ENCODE measurements at places on chromosomes 6 and 20.

DNA sequence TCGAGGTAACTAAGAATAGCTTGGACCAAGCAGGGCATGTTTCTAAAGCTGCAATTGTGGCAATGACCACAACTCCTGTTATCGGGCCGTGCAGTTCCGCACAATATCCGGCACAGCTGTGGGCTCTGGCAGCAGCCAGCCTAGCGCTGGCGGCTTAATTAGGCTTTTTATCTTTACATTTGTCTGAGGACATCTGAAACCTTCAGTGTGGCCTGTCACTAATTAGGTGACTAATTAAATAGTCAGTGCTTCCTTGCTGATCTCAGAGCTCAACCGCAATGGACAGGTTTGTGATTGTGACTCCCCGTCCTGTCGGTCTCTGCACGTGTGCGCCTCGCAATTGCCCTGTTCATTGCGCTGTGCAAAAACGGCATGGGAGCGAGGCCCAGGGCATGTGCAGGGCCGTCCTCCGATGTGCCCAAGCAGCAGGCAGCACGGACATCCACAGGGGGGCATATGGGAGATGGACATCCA is 134.8 kb upstream of the INSM1 start:
- no peak for DNase-seq

DNA sequence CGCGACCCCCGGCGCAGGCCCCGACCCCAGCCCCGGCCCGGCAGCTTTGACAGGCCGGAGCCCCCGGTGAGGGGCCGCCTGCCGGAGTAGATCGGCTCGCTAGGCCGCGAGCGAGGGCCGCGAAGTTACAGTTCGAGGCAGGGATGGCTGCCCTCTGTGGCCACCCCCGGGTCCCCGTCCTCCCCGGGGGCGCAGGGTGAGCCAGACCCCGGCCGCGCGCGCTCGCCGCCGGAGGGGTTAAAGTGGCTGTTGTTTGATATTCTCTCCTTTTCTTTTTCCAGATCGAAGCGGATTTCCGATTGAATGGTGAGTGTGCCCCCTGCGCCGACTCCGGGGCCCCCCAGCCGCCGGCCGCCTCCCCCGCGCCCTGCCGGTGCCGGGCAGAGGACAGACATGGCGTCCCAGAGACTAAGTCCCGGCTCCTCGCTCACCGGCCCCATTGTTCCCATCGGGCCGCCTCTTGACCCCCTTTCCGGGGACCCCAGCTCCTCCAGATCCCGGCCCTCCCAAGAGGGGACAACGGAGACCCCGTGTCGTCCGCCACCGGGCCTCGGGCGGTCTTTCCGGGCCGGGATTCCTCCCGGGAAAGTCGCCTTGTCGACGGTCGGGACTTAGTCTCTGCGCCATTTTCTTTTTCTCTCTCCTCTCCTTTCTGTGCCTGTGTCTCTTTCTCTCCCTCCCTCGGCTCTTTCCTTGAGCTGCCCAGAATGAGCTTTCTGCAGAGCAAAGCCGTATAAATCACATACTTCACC is 704 bp downstream of the TOP1 start:
- DNase-seq, result peak; percentile 38

DNA sequence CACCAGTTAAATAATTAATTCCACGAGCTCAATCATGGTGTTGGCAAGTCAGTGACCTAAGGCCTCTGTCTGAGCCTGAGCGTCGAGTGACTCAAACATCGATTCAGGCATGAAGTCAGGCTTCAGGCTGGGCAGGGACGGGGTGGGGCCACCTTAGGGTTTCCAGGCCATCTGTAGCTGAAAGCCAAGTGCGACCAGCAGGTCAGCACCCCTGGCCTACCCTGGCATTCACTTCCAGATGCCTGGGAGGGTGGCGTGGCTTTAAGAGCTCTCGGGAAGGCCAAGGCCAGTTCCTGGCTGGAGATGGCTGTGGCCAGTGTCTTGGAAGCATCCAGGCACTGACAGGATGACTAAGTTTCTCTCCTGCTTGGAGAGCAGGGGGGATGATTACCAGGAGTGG is 113.4 kb downstream of the DACT2 start:
- no peak for DNase-seq

DNA sequence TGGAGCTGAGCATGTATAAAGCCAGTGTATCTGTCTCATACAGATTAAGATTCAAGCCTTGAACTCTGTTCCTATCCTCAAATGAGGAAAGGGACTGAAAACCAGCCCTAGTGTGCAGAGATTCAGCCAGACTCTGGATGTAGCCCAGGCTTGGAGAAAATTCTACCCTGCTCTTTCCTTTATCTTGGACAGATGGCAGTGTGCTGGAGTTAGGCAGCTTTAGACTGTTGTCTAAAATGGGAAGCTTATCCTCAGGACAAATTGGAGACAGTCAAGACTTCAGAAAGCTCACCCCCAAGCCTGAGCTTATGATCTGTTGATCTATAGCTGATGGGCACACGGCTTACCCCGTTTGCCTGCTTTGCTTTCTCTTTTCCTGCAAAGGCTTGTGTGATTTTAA is 1057.6 kb downstream of the KIF16B start:
- no peak for DNase-seq

GRCh38 chr6:21164768-21165326 is 428.7 kb upstream of the SOX4 start:
- no peak for DNase-seq

DNA sequence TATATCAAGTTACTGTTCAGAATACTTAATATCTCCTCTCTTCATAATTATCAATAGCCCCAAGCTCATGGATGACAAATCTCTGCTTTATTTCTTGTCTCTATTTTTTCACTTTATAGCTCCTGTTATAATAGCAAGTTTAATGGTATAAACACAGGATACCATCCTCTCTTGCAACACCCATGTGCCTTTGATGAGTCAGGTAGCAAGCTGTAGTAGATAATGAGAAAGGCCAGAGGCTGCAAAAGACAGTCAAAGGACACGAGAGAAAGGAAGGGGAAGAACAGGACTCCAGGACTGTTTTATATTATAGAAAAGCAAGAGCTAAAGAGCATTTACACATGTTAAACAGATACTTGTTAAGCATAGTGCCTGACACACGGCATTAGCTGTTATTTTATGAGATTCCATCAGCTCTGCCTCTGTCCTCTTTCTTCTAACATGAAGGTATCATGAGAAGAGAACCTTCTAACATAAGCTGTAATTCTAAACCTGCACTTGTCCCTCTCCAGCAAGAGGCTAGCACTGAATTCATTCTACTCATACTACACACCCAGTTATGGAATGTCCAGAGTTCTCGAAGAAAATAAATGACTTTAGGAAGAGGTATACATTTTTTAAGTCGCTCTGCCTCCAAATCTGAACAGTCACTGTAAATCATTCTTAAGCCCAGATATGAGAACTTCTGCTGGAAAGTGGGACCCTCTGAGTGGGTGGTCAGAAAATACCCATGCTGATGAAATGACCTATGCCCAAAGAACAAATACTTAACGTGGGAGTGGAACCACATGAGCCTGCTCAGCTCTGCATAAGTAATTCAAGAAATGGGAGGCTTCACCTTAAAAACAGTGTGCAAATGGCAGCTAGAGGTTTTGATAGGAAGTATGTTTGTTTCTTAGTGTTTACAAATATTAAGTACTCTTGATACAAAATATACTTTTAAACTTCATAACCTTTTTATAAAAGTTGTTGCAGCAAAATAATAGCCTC is 45.0 kb downstream of the NT5E start:
- DNase-seq, result no peak

GRCh38 chr20:48769069-48769983 is 58.5 kb downstream of the PREX1 start:
- DNase-seq, result peak; percentile 93

GRCh38 chr6:130453230-130453629 is 87.4 kb downstream of the TMEM200A start:
- DNase-seq, result no peak

- DNase-seq, result no peak
Observed at GRCh38 chr6:53888931-53889330, 94.1 kb downstream of the LRRC1 start.

GRCh38 chr20:54339093-54339492 is 131.2 kb downstream of the PFDN4 start:
- DNase-seq, result no peak

DNA sequence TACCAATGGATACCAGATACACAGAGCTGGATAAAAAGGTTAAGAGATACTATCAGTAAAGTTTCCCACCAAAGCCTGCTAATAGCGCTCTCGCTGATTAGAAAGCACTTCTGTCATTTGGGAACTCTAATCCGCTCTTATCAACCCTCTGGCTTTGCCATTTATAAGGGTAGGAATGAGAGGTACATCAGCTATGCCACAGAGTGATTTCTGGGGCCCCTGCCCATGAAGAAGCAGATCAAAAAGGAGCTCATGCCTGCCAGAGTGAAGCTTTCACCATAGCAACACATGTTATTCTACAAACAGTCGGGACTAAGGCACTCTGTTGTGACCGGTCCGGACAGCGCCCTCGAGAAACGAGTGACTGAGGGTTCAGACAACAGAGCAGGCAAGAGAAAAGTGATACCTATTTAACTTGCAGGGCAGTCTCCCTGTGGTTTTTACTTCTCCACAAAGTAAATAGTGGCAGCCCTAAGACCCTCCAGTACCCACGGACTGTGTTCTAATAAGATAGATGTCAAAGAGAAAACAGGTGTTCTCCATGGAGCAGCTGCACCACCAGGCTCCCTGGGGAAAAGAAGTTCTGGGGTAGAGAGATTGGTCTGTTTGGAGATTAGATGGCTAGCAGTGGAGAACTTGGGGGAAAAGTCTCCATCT is 5.6 kb downstream of the TRAM2 start:
- no peak for DNase-seq

GRCh38 chr6:137957471-137957870 is 90.4 kb downstream of the TNFAIP3 start:
- no peak for DNase-seq

DNA sequence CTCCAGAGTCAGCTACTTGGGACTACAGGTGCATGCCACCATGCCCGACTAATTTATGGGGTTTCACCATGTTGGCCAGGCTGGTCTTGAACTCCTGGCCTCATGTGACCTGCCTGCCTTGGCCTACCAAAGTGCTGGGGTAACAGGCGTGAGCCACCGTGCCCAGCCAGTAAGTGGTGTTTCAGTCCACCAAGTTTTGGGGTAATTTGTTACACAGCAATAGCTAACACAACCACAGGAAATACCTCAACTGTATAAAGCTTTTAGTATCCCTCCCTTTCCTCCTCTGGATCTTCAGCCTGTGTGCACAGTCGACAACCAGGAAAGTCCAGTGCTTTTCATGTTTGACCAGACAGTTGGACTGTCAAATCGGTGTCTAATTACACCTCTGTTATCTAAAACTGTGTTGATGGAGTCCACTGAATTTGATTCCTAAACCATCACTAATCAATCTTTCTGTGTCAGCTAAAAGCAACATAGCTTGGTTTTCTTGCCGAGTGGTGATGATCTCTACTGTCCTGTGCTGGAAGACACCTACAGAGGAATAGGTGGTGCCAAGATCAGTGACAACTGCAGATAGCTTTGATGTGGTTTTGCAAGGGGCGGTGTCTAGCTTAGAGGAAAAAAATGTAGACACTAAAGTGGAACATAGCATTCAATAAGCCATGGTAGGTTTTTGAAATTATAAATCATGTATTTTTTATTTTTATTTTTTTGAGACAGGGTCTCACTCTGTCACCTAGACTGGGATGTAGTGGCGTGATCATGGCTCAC is 22.2 kb upstream of the ZBTB2 start:
- DNase-seq, result peak; percentile 59

DNA sequence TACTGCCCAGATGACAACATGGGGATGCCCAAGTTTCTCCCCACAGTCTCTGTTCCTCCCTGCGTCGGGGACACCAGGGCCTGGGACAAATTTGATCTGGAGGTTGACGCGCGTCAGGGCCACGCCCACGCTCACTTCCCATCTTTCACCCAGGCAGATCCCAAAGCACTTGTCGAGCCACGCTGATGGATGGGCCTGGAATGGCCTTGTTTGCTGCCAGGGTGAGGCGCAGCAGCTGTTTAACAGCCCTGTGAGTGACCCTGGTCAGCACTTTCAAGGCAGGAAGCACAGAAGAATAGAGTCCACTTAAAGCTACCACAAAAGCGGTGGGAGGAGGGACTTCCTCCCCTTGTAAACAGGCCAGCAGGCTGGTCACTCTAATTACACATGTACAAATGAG is 324.7 kb upstream of the JARID2 start:
- DNase-seq, result no peak

GRCh38 chr20:3532089-3532615 is 61.3 kb downstream of the ATRN start:
- no peak for DNase-seq

DNA sequence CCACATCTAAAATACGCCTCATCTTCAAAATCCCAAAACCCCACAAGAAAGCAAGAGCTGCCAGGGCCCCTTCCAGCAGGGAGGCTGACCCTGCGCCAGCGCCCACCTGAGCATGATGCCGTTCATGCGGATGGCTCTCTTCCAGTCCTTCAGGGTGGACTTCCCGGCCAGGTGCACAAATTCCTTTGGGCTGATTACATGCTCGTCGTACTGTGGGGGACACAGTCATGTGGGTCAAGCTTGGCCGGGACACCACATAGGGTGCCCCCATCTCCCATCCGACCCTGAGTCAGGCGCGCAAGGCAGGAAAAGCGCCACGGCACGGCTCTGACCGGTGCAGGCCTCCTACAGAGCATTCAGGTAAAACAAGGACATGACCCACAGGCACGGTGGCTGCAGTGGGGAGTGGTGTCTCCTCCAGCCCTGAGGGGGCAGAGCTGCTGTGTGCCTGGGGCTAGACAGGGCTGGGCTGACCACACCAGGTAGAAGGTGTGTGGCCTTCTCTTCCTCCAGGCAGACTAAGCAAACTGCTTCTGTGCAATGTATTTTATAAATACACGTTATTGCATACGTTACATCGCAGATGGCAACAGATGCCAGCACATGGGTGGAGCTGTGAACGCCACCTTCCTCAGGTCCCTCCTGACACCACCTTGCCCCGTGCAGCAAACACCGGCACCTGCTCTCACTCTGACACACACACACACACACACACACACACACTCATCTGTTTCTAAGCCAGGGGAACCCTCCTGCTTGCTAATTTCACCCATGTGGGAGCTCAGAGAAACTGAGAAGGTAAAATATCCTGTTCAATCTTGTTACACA is 23.8 kb upstream of the HELZ2 start:
- DNase-seq, result no peak

DNA sequence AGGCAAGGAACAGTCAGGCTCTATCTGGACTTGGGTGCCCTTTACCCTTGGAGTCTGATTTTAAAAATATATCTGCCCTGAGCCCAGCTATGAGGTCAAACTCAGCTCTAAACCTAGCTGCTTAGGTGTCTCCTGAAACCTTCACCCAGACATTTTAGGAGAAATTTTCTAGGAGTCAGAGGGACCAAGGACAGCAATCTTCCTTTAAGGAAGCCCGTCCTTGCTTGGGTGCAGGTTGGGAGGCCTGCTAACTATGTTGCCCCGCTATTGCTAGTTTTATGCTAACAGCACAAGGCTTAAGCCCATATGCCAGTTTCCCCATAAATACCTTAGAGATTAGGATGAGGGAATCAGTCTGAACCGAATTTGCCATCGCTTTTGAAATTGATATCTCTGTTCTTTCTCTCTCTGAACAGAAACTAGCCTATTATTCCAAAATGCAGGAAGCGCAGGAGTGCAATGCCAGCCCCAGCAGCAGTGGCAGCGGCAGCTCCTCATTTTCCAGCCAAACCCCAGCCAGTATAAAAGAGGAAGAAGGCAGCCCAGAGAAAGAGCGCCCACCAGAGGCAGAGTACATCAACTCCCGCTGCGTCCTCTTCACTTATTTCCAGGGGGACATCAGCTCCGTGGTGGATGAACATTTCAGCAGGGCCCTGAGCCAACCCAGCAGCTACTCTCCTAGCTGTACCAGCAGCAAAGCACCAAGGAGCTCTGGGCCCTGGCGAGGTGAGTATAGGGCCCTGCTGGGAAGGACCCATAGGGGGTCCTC is 2.6 kb downstream of the VGLL2 start:
- no peak for DNase-seq
